Ureter (tissue), 1 donor: ENCODE measurements at places on chromosomes 6 and 20. TPM values are rescaled to one million over a fixed set of nuclear protein-coding genes. Genes with fewer than 3 reads are reported as not detected.

Gene KIFC1
- 1.0 TPM for total RNA-seq

Gene BEND3
- 7.0 TPM for total RNA-seq

DNA sequence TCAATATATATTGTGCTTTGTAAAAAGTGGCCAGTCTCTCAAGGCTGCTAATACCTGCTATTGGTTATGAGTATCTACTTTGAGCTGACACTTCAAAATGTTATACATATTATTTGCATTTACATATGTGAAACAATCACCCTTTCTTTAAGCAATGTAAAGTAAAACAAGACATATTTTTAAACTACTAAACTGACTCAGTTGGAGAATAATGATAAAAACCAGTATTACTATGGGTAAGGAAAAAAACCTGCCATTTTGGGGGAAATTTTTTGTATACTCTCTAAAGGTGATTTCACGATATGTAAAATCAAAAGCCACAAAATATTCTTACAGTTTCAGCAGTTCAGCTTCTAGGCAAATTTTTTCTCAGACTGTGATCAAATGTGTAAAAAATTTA is 232.3 kb downstream of the PRL start:
- DNase-seq: no peak

- DNase-seq: no peak
Observed at GRCh38 chr6:169830876-169831275, 79.5 kb downstream of the ERMARD start.

DNA sequence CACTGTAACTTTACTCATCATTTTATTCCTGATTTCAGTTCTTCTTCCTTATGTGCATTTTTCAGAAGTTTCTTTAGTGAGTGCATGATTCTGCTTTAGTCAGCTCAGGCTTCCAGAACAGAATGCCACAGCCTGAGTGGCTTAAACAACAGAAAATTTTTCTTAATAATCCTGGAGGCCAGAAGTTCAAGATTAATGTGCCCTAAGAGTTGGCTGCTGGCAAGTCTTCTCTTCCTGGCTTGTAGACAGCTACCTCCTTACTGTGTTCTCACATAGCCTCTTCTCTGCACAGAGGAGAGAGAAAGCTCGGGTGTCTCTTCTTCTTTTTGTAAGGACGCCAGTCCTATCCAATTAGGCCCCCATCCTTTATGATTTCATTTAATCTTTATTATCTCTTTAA is 443.1 kb upstream of the RGS17 start:
- no peak for DNase-seq

- no peak for DNase-seq
Observed at GRCh38 chr20:5234158-5234557, 82.6 kb downstream of the PROKR2 start.

DNA sequence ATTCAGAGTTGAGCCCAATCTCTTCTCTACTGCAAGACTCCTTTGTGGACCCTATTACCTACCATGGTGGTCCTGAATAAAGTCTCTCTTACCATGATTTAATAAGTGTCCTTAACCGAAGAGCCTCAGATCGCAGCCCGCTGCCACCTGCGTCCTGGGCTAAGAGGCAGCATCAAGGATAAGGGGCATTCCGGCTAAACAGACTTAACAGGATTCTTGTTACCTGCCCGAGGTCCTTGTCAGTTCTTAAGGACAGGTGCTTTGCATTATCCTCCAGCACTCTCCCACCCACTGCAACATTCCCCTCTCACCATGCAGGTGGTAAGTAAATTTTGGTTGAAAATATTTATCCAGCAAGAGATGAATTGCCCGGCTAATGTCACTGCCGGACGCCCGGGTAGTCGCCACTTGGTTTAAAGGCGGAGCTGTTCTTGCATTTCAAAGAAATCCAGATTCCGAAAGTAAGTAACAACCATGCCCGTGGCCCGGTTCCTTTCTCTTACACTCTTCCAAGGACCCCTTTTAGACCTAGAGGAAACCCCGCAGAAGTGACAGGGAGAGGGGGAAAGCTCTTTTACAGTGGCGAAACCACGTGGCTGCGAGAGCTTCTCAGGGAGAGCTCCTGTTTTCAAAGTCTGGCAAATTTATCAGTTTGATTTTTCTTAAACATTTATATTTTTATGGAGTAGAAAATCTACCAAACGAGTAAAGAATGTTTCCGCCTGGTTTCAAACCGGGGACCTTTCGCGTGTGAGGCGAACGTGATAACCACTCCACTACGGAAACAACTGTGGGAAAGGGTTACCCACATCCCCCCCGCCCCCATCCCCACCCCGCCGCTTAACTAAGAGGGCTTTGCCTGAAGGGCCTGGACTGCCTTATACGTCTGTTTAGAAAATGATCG is 41.9 kb upstream of the PRSS16 start:
- no peak for DNase-seq

Gene APOM
- total RNA-seq: 2.4 TPM

DNA sequence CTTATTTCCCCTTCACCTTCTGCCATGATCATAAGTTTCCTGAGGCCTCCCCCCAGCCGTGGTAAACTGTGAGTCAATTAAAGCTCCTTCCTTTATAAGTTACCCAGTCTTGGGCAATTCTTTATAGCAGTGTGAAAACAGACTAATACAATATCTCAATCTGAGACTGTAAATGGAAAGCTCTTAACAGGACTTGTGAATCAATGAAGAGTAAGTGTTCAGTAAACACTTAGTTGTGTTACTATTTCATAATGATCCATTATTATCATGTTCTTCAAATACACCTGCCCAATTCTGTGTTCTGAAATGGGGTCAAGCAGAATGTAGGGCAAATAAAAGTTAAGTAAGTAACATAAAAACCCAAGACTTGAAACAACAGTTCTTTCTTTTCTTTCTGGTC is 266.2 kb downstream of the TENT5A start:
- no peak for DNase-seq

Gene IMPG1
- not detected for total RNA-seq

GRCh38 chr20:2006452-2007361 is 12.8 kb upstream of the PDYN start:
- DNase-seq: no peak

DNA sequence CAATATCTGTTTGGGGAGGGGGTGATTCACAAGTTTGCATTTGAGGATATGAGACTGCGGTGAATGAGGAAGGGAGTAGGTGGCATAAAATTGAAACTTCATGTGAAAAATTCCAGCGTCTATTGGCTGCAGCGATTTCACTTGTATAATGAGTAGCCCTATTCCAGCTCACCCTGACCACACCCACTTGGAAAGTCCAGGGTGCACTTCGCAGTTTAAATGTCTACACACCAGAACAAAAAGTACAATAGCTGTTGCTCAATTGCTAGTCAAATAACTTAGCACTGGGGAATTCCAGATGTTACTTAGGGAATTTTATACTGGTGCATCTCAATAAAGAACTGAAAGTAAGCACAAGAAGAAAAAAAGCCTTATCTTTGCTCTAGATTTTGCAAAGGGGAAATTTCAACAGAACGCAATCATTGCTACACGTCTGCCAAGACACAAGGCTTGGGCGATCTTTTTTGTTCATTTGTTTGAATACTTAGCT is 6.3 kb downstream of the TNFAIP3 start:
- peak; percentile 73 for DNase-seq

- no peak for DNase-seq
Observed at GRCh38 chr6:155528982-155529453, 73.4 kb upstream of the NOX3 start.
